ENCODE measurements at places on chromosomes 11 and 22.

- peak; percentile 67 for DNase-seq
These were observed at the start of gene CENATAC for GRCh38 chr11:118997627-118998387. CENATAC (plus strand) TSS chr11:118998138; CDS start chr11:118998198, 60 bp downstream.

GRCh38 chr11:61907871-61908729, 9.3 kb downstream of the RAB3IL1 start:
- no peak for DNase-seq

DNA sequence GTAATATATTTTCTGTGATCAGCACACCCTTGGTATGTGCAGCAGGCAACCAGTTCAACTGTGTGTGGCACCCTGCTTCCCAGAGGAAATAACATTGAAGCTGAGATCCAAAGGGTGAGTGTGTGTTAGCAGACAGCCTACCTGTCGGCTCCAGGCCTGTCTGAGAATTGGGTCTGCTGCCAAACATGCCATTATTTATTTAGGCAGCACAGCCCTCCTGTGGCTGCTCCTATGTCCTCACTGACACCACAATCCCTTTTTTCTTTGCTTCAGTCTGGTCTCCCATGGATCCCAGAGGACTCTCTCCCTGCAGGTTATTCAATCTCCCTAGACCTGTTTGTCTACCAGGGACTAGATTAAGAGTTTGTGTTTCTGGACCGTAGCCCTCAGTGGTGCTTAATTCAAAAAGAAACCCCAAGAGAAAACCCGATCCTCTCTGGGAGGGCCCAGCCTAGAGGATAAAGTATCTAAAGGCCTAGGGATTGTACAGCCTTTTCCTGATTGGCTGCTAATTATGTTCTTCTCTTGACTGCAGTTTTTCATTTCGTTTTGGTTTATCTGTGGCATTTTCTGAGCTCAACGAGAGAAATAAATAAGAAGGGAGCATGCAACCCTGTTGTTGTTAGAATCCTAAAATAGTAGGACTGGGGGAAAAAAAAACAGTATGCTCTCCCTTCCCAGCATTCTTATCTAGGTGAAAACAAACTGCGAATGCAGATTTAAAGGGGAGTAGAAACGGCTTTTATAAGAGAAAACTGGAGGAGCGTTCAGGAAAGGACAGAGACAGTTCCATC, 24.1 kb downstream of the KCNE3 start:
- peak; percentile 47 for DNase-seq

- DNase-seq, result no peak
These were observed 12.0 kb downstream of the MARK2 start for GRCh38 chr11:63850920-63851319.

DNA sequence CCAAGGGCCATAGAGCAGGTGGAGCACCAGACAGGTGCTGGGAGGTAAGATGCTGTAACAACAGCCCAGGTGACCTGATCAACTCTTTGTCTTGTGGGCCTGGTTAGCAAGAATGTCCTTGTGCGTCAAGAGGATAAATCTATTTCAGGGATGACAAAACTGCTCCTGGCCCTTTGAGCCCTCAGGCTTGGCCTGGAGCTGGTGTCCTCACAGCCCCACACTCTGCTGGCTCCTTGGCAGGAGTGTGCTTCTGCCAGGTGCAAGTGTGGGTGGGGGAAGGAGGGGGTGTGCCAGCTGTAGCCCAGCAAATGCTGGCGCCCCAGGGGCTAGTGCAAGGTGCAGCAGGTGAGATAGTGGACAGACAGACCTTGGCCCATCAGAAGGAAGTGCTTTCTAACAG, 19.5 kb downstream of the AMPD3 start:
- DNase-seq, result no peak

- no peak for DNase-seq
These were observed 14.0 kb upstream of the ARSA start for GRCh38 chr22:50641696-50642607.

DNA sequence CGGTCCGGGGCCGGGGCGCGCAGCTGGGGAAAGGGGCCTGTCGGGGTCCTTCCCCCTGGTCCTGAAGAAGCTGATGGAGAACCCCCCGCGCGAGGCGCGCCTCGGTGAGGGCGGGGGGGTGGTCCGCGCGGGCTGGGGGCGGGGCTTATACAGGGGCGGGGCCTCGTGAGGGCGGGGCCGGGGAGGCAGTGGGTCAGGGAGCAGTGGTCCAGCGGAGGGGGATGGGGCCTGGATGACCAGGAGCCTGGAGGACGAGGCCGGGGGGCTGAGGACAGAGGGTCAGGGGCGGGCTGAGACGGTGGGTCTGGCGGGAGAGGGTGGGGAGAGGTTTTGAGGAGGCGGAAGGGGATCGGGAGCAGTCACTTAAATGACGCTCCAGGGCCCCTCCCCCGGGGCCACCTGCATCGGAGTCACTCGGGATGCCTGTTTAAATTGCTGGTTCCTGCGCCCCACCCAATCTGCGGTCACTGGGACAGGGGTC, 396 bp downstream of the TEF start:
- DNase-seq, result no peak

- no peak for DNase-seq
These were observed 3.1 kb downstream of the RAC2 start for GRCh38 chr22:37240941-37241320.

- no peak for DNase-seq
These were observed 156.4 kb upstream of the NARS2 start for GRCh38 chr11:78731027-78731426.

GRCh38 chr11:127028648-127029047, 28.1 kb upstream of the KIRREL3 start:
- no peak for DNase-seq

- DNase-seq, result no peak
These were observed 46.6 kb upstream of the TCF20 start for GRCh38 chr22:42317008-42317407.

DNA sequence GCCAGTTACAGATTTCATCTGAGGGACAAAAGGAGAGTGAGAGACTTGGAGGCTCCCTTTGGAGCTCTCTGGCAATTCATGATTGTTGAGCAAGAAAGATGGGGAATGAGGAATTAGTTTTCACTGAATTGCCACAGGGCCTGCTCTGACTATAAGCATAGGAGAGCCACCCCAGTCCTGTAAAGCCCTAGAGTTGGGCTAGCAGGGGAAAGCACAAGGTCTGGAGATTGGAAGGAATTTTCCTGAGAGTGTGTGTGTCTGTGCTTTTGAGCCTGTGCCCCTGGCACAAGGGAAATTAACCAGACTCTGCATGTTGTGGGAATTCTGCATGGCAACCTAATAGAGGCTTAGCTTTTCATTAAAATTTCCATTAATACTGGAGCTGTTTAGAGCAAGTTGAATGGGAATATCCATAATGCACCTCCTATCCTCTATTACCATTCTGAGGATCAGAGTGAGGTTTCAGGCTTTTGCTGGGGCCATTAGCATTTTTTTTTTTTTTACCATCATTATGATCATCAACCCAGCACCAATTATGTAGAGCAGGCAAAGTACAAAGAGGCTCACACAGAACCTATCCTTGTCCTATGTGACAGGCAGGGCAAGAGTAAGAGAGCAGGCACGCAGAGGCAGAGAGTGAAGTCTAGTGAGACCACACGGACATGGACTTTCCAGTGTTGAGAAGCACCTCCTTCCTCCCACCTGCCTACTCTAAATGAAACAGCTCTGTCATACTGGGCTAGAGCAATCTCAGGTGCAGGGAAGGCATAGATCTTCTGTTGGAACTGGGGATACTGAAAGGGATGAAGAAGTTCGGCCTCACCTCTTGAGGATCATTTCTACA, 308.5 kb downstream of the ST3GAL4 start:
- no peak for DNase-seq

- DNase-seq, result no peak
These were observed 600 bp upstream of the ESAM start for GRCh38 chr11:124762624-124763155.

DNA sequence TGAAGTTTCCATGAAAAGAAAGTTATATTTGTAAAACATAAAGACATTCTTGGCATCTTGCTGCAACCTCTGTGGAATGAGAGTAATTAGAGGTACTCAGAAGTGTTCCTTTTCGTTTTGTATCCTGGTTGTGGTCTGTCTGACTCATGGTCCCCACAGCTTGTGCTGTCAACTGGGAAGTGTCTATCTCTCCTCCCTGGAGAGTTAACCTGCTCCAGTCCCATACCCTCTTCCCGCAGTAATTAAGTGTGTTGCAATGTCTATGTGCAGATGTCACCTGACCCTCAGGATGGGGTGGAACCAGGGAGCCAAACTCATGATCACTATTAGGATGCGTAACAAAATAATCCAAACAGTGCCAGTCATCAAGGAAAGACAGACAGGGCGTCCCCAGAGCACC, 23.0 kb upstream of the ZDHHC13 start:
- no peak for DNase-seq

DNA sequence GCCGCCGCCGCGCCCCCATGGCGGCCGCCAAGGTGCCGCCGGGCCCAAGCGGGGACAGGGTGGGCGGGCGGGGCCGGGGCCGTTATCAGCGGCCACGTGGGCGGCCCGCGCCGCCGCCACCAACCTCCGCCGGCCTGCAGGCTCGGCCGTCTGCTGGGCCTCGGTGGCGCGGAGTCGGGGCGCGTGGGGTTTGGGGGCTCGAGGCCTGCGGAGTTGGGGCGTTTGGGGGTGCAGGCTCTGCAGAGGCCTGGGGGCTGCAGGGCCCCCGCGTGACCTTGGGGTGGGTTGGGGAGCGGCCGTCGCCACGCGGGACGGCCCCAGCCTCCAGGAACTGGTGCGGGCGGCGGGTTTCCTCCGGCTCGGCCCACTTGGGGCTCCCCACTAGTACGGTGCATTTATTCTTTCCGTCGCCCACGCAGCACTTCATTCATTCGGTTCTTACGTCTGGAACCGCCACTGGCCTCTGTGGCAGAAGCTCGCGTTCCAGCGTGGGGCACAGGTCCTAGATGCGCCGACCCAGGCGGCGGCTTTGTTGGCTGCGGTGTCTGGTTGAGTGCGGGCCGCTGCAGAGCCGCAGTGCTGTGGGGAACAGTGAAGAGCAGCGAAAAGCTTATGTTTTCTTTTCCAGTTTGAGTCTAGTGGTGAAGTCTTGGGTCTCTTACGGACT, 740 bp upstream of the TRMT2A start:
- no peak for DNase-seq

DNA sequence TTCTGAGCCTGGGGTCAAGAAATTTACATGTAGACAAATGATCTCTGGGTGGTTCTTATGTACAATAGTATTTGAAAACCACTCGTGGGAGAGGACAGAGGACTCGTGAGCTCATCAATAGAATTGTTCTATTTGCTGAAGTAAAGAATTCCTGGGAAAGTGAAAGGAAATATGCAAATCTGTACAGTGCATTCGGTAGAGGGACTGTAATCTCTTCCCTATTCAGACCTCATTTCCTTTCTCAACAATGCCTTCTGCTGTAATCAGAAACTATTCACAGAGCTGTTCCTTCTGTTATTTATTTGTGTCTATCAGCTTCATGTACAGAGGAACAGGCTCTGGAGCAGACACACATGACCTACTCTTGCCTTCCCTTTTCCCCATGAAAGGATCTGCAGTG, 709.4 kb upstream of the KIRREL3 start:
- no peak for DNase-seq

- no peak for DNase-seq
These were observed 316.1 kb downstream of the TMEM135 start for GRCh38 chr11:87353771-87354345.

GRCh38 chr11:12394601-12395000, 17.2 kb downstream of the PARVA start:
- DNase-seq, result no peak

DNA sequence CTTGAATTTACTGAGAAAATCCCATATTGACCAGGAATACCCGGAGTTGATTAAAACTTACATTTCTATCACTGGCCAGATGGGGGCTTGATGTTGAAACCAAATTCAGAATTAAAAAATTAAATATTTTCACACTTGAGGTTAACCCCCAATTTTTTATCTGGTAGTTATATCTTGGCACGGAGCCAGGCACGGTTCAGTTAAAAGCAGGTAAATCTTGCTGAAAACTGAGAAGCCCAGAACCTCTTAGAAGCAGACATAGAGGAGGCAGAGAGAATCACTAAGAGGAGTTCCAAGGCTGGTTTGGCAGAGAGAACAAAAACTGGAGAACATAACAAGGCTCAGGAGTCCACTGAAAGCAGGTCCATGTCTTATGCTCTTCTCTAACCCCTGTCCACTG, 77.7 kb downstream of the USP35 start:
- DNase-seq, result no peak

DNA sequence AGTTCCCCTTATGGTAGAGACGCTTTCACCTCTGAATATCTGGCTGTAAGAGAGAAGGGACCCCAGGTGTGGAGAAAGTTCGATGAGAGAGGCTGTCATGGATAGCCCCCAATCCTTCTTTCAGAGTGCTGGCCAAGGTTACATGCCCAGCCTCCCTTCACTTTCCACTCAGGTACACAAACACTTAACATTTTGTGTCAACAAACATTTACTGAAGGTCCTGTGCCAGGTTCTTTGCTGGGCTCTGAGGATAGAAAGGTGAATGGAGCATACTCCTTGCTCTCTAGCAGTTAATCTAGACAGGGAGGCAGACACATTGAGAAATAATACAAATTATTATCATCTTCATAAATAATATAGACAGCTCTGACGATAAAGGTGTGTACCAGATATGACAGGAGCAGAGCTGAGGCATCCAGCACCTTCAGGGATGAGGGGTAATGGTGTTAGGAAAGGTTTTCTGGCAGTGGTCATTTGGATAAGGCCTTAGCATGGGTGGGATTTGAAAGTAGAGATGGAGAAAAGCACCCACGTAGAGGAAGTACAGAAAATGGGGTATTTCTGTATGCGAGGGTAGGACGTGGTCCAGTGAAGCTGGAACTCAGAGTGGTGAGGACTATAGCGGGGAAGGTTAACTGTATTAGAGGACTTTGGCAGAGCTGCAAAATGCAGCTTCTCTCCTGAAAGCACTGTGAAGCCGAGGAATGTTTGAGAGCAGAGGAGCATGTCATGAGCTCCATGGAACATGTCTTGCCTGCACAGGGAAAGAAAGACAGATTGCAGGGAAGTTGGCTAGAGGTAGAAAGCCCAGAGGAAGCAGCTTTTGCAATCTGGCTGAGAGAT, 19.6 kb downstream of the PPFIBP2 start:
- no peak for DNase-seq

DNA sequence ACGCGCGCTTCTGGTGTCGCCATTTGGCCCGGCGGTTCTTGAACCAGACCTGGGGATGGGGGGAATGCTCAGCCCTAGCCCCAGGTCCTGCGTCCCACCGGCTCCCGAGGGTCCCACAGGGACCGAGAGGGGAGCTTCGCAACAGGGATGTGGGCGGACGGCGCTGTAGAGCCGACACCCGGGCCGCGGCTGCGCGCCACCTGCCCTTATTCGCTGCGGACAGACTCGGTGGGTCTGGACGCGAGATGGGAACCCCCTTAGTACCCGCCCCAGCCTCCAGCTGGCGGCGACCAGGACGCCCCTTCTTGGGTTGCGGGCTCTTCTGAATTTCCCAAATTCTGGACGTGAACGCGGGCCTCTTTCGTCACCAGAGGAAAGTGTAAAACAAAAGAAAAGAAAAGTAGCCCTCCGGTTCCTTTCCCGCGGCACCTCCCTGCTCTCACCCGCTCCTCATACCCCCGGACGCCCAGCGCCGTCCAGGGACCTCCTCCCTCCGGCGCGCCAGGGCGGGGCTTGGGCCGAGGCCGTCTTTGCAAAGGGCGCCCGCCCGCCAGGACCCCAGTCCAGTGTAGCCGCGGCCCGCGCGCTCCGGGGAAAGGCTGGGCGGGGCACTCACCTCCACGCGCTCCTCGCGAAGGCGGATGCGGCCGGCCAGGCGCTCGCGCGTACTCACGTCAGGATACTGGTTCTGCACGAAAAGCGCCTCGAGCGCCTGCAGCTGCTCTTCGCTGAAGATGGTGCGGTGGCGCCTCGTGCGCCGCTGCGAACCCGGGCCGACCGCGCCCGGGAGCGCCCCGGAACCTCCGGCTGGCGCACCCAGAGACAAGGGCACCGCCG, 827 bp downstream of the GSC2 start:
- DNase-seq, result no peak

- no peak for DNase-seq
These were observed 4.7 kb upstream of the ZNF74 start for GRCh38 chr22:20389288-20389687.

All from NCI-H1417 treated with DMSO at 0.1 percent for 48 hours (cell line).